ENCODE measurements at places on chromosomes 2 and 18. TPM values are rescaled to one million over a fixed set of nuclear protein-coding genes. Genes with fewer than 3 reads are reported as not detected.

The SOCS6 gene
- 38.7 TPM for total RNA-seq

The MAPRE3 gene
- total RNA-seq: 6.5 TPM

The EML6 gene
- 1.1 TPM for total RNA-seq

The SPATA3 gene
- total RNA-seq: not detected

The NEU4 gene
- not detected for total RNA-seq

The SALL3 gene
- total RNA-seq: not detected

The HOXD13 gene
- not detected for total RNA-seq

The SYT4 gene
- not detected for total RNA-seq

The DUSP19 gene
- 2.4 TPM for total RNA-seq

The ONECUT2 gene
- under 0.01 TPM for total RNA-seq

The GPC1 gene
- total RNA-seq: 44.8 TPM

The SERPINB10 gene
- total RNA-seq: 0.29 TPM

The FAM161A gene
- 3.2 TPM for total RNA-seq

The ADCYAP1 gene
- total RNA-seq: not detected

The SLC38A11 gene
- not detected for total RNA-seq

The EGR4 gene
- not detected for total RNA-seq

The ARL6IP6 gene
- total RNA-seq: 20.6 TPM

The SPDYA gene
- 0.59 TPM for total RNA-seq

The CYP27C1 gene
- total RNA-seq: 2.4 TPM

The ZAP70 gene
- under 0.01 TPM for total RNA-seq

Data from osteoblast (primary cell).